ENCODE measurements at places on chromosomes 7 and 10. TPM values are rescaled to one million over a fixed set of nuclear protein-coding genes. Genes with fewer than 3 reads are reported as not detected.

GRCh38 chr10:15426115-15426514 is 55.0 kb upstream of the FAM171A1 start:
- DNase-seq: no peak

GRCh38 chr10:96768136-96768535 is 47.8 kb upstream of the PIK3AP1 start:
- no peak for DNase-seq

- DNase-seq: no peak
These were observed 34.7 kb downstream of the MINDY4 start for GRCh38 chr7:30805931-30806330.

DNA sequence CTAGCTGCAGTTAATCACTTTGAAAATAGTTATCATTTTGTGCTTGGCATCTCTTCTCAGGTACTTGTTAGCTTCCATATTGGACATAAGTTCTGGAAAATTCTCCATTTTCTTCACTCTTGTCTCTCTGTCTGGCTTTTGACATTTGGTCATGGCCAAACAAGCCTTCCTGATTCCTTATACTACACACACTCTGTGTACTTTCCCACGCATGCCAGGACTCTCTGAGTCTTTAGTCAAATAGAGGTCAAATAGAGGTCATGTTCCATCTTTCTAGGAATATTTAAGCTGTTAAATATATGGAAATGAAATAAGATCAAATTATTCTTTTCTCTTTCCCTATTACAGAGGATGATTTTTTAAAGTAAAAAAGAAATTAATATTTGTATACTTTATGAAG is 235.5 kb upstream of the PLXDC2 start:
- DNase-seq: no peak

GRCh38 chr10:82378146-82378545 is 503.2 kb downstream of the NRG3 start:
- DNase-seq: no peak

DNA sequence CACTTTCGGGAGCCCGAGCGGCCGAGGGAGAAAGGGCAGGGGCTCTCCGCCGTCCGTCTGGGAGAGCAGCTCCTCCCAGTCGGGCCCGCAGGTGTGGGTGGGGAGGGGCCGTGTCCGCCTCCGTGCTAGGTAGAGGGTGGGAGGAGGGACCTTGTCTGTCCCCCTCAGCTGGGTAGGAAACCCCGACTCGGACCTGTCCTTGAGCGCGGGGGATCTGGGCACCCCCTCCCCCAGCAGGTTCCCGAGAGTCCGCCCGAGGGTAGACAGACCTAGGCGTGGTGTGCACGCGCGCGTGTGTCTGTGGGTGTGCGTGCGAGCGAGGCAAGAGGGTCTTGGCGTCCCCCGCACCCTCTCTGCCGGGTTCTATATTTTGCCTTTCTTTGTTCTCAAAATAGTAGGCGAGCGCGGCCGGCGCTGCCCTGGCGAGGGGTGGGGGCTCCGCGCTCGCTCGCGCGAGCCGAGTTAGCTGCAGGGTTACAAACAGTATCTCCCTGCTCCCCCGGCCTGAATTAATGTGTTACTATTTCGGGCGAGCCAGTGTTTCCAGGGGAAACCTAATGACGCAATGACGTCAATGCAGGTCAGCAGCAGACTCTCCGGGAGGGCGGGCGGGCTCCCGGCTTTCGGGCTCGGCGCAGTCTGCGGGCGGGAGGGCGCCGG is 73.9 kb upstream of the LEP start:
- DNase-seq: peak; percentile 60

DNA sequence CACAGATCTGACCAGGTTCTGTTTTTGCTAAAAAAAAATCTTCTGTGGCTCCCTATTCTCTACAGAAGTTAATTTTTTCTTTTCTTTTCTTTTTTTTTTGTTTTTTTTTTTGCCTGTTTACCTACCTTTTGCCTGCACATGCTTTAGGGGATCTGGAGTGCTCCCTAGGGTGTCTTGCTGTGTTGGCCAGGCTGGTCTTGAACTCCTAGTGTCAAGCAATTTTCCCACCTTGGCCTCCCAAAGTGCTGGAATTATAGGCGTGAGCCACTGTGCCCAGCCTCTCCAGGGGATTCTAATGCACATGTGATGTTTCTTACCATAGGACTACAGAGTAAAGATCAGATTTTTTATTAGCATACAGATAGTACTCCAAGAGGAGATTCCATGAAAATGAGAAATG is 10.6 kb downstream of the CCSER2 start:
- no peak for DNase-seq

GRCh38 chr7:27431465-27431864 is 188.9 kb downstream of the EVX1 start:
- DNase-seq: no peak

- DNase-seq: peak; percentile 61
These were observed 131.0 kb upstream of the C1GALT1 start for GRCh38 chr7:7051206-7051877.

- no peak for DNase-seq
These were observed 166.1 kb upstream of the TCERG1L start for GRCh38 chr10:131477457-131478121.

DNA sequence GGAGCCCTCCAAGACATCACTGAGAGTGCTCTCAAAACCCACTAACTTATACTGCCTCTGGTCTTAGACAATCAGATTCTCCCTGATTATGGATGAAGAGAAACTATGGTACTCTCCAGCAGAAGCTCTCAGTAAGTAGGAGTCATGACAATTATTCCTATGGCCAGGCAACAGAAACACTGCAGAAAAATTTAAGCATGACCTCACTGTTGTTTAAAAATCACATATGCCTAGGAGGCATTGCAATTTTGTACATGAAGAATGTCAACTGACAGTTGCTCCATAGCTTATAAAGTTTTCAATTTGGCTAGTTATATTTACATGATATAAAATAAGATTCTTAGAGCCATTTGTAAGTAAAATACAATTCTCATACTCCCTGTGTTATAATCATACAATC is 105.9 kb upstream of the LSM8 start:
- DNase-seq: no peak

Gene GPNMB
- polyA plus RNA-seq: 6.0 TPM

DNA sequence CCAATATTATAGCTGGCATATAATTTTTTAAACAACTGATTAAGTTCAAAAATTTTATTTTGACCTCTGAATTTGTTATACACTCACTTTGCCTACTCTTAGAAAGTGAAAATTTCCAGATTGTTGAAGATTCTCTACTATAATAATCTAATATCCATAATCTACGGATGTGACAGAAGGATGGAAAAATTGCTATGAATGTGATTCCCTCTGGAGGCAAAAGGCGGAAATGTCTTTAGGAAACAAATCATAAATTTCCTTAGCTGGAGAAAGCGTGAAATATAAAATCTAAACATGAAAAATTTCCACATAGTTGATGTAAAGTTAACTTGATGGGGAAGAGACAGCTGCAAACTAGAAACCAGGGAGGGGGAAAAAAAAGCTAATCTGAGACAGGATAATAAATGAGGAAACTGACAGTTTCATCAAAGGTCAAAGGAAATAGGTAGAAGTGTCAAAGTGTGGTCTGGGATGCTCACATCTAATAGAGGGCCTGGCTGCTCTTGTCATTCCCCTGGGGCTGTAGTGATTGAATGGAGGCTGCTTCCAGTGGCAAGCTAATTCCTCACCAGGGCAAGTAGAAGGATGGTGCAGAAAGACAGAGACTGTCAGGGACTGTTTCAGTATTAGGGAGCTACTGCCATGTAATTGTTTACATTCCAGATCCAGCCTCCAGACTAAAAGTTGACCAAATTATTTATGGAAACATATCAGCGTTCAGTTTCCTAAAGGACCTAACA is 264.5 kb downstream of the SDHAF3 start:
- DNase-seq: no peak

GRCh38 chr10:75528392-75528791 is 97.0 kb downstream of the LRMDA start:
- DNase-seq: no peak

Gene PON3
- polyA plus RNA-seq: 10.6 TPM

GRCh38 chr7:108165723-108166122 is 35.6 kb upstream of the LAMB4 start:
- DNase-seq: no peak

DNA sequence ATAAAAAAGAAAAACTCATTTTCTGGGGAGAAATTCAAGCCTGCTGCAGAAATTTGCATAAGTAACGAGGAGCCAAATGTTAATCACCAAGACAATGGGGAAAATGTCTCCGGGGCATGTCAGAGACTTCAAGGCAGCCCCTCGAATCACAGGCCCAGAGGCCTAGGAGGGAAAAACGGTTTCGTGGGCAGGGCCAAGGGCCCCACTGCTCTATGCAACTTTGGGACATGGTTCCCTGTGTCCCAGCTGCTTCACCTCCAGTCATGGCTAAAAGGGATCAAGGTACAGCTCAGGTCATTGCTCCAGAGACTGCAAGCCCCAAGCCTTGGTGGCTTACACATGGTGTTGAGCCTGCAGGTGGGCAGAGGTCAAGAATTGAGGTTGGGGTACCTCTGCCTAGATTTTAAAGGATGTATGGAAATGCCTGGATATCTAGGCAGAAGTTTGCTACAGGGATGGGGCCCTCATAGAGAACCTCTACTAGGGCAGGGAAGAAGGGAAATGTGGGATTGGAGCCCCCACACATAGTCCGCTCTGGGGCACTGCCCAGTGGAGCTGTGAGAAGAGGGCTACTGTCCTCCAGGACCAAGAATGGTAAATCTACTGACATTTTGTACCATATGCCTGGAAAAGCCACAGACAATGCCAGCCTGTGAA is 8.4 kb downstream of the MACC1 start:
- DNase-seq: no peak
